Stimulated activated CD8-positive, alpha-beta memory T cell treated with anti-CD3 and anti-CD28 coated beads, Interleukin-2, amount 100 ng/mL, for 1 hour (primary cell): ENCODE measurements at places on chromosomes 1 and 21.

DNA sequence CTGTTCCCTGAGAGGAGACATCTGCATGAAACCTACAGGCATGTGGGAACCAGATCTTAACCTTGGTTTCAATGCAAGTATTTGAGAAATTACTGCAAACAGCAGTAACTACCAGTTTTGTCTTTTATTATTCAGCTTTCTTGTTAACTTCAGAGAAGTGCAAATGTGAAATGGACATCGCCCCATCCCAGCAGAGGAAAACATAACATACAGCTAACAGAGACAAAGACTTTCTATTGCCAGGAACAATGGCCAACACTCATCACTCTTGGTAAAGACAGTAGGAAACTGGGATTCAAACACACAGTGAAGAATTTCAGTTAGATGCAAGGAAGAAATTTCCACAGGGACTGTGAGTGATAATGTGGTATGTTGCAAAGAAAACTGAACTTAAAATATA is 115.1 kb downstream of the SLC30A10 start:
- DNase-seq: no peak

- no peak for DNase-seq
These were observed 30.5 kb upstream of the NTNG1 start for GRCh38 chr1:107110326-107110725.

DNA sequence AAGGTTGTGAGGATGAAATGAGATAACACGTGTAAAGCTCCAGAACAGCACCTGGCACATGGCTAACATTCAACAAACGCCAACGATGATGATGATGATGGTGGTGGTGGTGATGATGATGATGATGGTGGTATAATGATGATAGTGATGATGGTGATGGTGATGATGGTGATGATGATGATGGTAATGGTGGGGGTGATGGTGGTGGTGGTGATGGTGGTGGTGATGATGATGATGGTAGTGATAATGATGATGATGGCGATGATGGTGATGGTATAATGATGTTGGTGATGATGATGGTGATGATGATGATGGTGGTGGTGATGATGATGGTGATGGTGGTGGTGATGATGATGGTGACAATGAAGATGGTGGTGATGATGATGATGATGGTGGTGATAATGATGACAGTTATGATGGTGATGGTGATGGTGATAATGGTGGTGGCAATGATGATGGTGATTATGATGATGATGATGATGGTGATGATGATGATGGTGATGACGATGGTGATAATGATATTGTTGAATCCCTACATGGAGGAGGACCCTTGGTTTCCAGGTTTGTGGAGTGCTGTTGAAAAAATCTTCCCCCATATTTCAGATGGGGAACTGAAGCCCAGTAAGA is 54.1 kb downstream of the DMRTA2 start:
- no peak for DNase-seq

- no peak for DNase-seq
These were observed 25.2 kb downstream of the CA6 start for GRCh38 chr1:8970870-8971337.

GRCh38 chr1:153572569-153573015 is 6.9 kb upstream of the S100A2 start:
- no peak for DNase-seq

DNA sequence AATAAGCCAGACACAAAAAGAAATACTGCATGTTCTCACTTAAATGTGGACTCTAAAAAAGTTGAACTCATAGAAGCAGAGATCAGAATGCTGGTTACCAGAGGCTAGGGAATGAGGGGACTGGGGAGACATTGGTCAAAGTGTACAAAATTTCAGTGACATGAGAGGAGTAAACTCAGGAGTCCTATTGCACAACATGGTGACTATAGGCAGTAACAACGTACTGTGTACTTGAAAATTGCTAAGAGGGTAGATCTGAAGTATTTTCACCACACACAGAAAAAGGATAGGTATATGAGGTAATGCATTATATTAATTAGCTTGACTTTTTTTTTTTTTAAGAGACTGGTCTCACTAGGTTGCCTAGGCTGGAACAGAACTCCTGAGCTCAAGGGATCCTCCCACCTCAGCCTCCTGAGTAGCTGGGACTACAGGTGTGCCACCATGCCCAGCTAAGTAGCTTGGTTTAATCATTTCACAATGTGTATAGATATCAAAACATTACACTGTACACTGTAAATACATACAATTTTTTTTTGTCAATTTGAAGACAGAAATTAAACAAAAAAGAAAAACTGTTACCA is 7.4 kb downstream of the ZNF496 start:
- DNase-seq: no peak

DNA sequence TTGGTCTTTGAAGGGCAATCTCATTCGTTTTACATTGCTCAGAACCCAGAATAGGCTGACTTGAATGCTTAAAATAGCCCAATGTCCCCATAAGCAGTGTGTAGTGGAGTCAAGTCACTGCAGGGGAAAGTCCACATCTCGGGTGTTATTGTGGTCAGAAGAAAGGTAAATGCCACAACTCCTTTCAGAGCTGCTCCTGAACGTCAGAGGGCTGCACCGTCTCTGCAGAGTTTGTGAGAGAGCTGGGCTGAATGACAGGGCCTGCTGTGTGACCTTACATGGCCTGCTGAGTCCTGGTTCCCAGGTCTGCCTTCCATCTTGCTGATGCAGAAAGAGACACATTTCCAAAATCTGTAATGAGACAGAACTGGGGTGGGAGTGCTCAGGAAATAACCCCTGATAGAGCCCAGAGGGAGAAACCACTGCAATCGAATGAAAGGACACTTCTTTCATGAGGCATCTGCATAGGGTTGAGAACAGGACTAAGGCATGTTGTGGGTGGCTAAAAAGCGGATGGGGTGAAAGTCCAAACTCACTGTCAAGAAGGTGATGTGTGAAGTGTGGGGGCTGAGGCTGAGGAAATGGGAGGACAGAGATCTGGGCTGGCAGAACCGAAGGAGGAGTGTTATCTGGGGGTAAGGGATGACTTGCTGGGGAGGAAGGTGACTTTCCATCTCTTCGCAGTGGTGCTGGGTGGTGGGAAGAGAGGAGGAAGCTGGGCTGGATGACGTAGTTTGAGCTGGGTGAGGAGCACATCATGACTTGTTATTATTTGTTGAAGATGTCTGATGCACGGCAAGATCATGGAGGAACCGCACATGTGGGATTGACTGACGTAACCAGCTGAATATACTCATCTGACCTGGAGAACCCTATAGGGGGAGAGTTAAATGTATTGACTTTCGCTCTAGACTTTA is 33.7 kb downstream of the XCL2 start:
- no peak for DNase-seq

DNA sequence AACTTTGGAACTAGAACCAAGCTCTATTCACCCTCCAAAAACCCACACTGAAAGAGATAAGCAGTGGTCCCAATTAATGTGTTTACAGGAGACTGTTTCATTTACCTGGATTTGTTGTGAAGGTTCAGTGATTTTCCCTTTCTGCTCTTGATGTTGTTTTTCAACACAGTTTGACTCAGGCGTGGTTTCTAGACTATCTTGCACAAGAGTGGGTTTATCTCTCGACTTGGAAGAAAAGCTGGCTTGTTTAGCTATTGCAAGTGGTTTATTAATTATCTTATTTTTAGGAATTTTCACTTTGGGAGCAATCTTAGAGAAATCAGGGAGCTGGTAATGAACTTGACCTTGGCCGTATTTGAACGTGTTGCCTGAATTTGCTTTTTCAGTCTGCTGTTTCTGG is 5.3 kb downstream of the AKNAD1 start:
- DNase-seq: no peak
